ENCODE measurements at places on chromosomes 3 and 15.

DNA sequence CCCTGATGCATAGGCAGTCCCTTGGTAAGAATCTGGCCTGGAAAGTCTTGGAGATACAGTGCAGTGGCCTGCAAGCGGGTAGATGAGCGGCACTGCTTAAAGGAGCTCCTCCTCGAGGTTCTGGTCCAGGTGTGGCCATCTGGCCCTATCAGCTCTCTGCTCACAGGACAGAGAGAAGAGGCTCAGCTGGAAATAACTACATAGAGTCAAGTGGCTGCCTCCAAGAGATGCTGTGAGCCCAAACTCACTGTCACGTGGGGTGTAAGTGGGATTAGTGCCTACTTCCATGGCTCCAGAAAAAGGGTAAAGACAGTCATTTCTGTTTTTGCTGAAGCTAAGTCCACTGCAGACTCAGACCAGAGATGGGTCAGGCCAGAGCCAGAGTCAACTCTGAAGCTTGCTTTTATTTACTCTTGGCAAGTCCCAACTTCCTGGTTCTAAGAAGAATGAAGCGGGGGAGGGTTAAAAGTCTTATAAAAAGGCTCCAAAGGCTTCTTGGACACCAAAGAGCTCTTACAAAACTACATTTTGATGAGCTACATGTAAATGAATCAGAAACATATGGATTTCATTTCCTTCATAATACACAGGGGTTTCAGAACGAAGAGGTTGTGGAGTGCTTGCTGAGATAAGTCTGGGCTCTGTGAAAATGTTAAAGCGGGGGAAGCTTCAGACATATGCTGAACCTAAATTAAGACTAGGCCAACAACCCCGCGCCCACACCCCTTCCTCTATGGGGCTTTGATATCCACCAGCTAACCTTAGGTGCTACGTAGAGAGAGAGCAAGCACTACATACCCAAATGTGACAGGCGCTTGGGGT lies 77.1 kb downstream of the PDZRN3 start:
- DNase-seq = no peak

GRCh38 chr3:157438194-157438730 lies 1.6 kb downstream of the PTX3 start:
- DNase-seq = no peak

GRCh38 chr3:133855002-133855370 lies 40.7 kb downstream of the RAB6B start:
- no peak for DNase-seq

- no peak for DNase-seq
Observed at GRCh38 chr3:154210986-154211385, 89.8 kb downstream of the ARHGEF26 start.

DNA sequence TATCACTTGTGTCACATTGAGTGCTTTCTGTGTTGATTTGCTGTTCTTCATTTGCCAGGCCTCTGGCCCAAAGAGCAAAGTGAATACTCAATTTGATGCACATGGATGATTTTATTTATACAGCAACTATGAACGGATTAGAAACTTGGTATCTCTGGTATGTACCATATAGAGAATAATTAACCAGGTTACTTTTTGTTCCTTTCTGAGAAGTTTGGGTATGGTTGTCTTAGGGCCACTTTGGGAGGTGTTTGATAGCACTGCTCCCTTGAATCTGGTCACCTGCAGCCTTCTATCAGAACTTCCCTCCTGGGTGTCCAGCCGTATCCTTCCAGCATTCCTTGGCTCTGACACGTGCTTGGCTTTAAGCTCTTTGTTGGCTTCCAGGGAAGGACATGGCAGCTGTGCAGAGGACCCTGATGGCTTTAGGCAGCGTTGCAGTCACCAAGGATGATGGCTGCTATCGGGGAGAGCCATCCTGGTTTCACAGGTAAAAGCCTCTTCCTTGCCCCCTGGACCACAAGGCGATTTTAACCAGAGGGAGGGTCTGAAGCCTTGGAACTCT lies 12.7 kb downstream of the TAGLN3 start:
- no peak for DNase-seq

DNA sequence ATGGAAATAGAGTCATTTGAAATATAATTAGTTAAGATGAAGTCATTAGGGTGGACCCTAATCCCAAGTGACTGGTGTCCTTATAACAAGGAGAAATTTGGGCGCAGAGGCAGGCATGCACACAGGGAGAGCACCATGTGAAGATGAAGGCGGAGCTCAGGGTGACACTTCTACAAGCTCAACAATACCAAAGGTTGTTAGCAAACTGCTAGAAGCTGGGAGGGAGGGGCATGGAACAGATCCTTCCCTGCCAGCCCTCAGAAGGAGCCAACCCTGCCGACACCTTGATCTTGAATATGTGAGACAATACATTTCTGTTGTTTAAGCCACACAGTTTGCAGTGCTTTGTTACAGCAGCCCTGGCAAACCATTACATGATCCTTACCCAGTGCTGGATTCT lies 57.8 kb downstream of the CCNL1 start:
- DNase-seq = no peak

- DNase-seq = peak; percentile 35
Observed at GRCh38 chr3:129575997-129576384, 30.5 kb downstream of the PLXND1 start.

DNA sequence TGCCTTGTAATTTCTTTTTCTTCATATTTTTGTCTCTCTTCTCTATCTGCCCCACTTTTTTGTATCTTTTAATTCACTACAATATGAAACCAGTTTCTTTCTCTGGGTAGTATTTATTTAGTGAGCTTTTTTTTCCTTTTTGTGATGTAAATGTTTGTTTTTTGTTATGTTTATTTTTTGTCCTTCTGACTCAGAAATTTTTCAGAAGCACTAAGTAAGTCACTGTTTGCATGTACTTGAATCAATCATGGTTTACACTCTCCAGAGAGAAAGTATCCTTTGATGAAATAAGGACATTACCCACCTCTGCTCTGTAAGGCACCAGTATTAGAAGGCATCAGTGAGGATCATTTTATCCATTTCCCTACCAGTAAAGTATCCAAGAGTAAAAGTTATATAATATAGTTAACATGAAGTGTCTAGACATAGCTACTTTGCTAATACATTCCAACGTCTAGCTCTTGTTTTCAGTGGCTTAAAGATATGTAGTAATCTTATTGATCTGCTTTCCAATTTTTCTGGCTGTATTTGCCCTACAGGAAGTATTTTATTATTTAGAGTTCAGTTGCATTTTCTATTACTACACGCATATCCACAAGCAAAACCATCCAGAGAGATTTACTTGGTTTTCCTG lies 25.4 kb downstream of the FILIP1L start:
- DNase-seq = no peak

GRCh38 chr3:71585887-71586809 lies 2.6 kb upstream of the FOXP1 start:
- no peak for DNase-seq

- DNase-seq = peak; percentile 16
Observed at GRCh38 chr3:196740481-196741248, 1.0 kb downstream of the PAK2 start.

DNA sequence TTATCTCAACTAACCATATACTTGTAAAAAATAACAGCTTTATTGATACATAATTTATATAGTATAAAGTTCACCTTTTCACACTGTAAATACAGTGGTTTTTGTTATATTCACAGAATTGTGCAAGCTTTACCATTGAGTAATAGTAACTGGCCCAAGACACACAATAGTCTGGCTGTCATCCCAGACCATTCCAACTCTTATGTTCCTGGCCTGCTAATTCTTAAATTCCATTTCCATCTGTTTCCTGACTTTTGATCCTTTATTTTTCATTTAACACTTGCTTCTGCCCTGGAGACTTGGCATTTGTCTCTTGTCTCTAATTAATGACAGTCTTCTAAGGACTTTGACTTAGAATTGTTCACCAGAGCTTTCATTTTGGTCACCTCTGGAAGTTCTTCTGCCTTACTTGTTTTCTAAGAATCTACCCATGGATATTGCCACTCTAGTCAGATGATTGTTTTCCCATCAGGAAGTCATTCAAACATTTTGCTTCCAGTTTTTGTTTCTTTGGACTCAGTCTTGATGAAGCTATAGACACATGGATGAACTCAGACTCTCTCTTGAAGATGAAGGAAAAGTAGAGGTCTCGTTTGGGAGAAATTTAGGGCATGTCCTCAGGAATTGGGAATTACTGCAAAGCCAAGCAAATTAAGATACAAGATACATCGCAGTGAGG lies 27.2 kb upstream of the PLSCR4 start:
- DNase-seq = no peak

DNA sequence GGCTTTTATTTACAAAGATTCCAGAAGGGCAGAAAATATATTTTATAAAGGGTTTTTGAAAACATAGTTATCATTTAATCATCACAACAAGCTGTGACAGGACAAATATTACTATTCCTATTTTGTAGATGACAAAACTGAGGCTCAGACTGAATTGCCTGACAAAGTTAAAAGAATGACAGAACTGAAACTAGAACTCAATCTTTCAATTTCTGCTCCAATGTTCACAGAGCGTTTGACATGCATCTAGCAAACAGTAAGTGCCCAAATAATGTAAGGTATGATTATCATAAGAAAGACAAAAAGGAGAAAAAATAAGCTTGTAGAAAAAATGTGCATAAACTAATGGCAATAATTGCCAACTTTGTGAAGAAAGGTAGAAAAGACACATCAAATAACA lies 61.9 kb downstream of the SCAPER start:
- DNase-seq = no peak

DNA sequence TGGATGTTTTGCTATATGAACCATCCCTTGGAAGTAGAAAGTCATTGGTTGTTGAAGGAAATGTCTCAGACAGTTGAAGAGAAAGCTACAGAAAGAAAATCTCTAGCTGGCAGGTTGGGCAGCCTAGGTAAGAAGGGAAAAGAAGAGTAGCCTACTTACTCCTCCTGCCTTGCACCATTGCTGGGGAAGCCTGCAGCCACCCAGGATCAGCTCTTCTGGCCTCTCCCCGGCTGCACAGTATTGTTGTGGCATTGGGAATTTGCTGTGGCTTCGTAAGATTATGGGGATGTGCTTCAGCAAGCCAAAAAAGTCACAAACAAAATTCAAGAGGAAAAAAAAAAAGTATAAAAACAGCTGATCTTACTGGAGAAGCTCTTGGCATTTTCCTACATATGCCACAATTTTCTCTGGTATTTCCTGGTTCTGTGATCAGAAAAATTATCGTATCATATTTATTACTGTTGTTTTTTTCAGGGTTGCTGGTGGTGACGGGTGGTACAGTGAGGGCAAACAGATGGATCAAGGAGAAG lies 154.2 kb downstream of the TIGIT start:
- no peak for DNase-seq

- DNase-seq = no peak
Observed at GRCh38 chr3:5951026-5951425, 763.5 kb downstream of the EDEM1 start.

GRCh38 chr3:27535809-27536392 lies 51.7 kb upstream of the SLC4A7 start:
- DNase-seq = no peak

GRCh38 chr3:176310641-176311040 lies 886.6 kb downstream of the TBL1XR1 start:
- DNase-seq = no peak

- DNase-seq = no peak
Observed at GRCh38 chr3:113629584-113630421, 66.6 kb downstream of the USF3 start.

GRCh38 chr15:77748078-77749064 lies 115.7 kb upstream of the LINGO1 start:
- no peak for DNase-seq

GRCh38 chr15:57553526-57553925 lies 38.2 kb upstream of the MYZAP start:
- no peak for DNase-seq

- DNase-seq = no peak
Observed at GRCh38 chr3:46966811-46967210, 9.7 kb downstream of the CCDC12 start.

DNA sequence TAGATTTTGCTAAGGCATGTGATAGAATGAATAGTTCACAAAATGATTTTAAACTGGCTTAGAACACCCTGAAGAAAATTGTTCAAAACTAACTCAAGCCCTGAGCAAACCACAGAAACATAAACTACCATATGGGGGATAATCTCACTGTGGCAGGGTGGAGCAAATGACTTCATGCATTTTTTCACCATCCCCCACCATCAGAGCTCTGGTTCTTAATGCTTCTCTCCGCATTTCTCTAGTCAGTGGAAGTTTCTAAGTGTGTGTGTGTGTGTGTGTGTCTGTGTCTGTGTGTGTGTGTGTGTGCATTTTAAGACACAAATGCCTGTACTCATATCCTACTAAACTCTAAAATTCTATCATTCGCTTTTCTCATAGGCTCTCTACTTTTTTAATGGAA lies 107.1 kb upstream of the PHLDB2 start:
- no peak for DNase-seq

DNA sequence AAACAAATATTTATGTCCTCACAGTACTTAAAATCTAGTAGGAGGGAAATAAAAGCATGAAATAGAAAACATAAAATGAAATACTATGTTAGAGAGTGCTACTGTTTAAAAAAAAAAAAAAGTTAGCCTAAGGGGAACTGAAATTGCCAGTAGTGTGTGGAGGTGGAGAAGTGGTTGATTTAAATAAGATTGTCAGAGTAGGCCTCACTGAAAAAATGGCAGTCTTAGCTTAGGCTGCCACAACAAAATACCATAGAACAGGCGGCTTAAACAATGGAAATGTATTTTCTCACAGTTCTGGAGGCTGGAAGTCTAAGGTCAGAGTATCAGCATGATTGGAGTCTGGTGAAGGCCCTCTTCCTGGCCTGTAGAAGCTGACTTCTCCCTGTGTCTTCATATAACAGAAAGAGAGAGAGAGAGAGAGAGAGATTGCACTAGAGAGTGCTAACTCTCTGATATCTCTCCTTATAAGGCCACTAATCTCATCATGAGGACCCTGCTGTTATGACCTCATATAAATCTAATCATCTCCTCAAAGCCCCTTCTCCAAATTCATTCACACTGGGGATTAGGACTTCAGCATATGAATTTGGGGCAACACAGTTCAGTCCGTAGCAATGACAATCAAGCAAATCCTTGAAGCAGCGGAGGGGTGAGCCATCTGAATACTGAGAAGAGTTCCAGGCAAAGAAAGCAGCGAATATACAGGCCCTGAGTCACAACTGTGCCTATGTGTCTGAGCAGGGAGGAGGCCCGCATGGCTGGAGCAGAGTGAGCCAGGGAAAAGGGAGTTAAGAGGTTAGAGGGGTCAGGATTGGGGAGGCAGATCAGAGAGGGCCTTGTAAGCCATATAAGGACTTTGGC lies 23.6 kb upstream of the LRRC34 start:
- peak; percentile 50 for DNase-seq

GRCh38 chr3:18443665-18444594 lies 18.8 kb upstream of the SATB1 start:
- DNase-seq = peak; percentile 4

DNA sequence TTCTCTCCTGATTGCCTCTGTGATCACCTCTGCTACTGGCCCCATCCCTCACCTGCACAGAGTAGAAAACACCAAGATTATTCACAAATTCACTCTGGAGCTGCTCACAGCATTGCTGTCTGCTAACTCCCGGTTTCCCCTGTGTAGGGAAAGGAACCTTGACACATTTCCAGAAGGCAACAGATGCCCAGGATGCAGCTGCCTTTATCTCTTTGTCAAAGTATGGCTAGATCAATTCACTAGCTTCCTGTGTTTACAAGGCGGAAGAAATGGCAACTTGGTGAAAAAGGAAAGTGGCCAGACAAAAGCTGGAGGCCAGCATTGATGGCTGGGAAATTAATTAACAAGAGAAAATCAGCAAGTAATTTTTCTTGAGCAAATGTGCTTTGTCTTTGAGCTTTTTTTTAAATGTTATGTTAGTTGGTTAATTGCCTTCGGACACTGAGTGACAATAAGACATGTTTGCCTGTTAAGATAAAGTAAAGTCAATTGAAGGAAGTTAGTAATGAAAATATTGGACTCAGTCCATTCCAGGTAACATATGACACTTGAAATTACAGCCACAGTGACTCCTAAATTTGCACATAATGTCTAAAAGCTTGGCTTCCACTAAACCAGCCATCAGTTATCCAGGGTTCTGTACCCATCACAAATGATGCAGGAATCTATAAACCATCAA lies 394.6 kb upstream of the IL12A start:
- no peak for DNase-seq

All from germinal center (tissue), 1 donor.